ENCODE measurements at places on chromosomes 13 and 19.
A peak's percentile ranks its signal among the peaks of the same experiment; 100 is the strongest.

DNA sequence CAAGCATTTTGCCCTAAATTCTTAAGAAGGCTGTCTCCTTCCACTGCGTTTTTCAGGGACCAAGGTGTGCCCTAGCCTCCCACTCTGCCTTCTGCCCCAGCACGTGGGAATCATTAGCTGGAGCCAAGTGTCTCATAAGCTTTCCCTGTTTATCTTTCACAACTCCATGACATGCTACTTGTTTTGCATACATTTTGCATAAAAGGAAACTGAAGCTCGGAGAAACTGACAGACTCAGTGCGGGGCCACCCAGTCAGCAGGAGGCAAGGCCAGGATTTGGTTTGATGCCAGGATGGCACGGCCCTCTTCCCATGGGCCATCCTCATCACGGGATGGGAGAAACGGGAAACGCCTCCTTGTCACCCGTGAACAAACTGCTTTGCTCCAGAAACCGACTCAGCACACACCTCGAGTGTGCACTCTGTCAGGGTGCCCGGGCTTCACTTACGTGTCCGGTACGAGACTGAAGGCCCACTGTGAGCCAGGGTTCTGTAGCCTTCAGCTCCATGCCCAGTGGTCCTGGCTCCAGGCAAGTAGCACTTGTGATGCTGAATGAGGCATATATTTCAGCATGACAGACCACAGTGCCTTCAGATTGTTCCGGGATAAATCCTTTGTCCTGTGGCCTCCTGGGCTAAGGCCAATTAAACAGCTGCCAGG, 9.6 kb downstream of the CEBPA start:
- DNase-seq, result no peak

DNA sequence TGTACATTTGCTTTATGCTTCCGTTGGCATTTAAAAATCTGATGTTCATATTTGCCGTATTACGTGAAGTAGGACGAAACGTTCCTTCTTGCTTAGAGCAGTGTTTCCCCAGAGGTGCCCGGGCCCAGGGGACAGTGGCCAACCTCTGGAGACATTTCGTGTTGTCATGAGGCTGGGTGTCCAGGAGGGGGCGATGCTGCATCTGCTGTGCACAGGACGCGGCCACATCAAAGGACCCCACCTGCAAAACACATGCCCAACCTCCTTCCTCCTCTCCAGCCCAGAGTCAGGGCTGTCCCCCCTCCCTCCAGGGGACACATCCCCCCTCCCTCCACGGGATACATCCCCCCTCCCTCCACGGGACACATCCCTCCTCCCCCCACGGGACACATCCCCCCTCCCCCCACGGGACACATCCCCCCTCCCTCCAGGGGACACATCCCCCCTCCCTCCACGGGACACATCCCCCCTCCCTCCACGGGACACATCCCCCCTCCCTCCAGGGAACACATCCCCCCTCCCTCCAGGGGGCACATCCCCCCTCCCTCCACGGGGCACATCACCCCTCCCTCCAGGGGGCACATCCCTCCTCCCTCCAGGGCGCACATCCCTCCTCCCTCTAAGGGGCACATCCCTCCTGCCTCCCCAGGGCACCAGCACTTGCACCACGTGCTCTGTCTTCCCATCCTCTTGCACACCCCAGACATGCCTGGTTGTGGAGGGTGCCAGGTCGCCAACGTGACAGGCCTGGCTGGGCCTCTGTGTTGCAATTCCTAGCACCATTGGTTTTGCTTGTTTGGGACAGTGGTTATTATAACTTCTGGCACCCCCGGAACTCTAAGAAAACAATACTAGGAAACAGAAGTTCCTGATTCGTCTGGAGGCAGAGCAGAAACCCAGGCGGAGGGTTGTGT, 46.7 kb downstream of the GAS6 start:
- no peak for DNase-seq

GRCh38 chr13:58472483-58472882, 840.9 kb downstream of the PCDH17 start:
- DNase-seq, result no peak

DNA sequence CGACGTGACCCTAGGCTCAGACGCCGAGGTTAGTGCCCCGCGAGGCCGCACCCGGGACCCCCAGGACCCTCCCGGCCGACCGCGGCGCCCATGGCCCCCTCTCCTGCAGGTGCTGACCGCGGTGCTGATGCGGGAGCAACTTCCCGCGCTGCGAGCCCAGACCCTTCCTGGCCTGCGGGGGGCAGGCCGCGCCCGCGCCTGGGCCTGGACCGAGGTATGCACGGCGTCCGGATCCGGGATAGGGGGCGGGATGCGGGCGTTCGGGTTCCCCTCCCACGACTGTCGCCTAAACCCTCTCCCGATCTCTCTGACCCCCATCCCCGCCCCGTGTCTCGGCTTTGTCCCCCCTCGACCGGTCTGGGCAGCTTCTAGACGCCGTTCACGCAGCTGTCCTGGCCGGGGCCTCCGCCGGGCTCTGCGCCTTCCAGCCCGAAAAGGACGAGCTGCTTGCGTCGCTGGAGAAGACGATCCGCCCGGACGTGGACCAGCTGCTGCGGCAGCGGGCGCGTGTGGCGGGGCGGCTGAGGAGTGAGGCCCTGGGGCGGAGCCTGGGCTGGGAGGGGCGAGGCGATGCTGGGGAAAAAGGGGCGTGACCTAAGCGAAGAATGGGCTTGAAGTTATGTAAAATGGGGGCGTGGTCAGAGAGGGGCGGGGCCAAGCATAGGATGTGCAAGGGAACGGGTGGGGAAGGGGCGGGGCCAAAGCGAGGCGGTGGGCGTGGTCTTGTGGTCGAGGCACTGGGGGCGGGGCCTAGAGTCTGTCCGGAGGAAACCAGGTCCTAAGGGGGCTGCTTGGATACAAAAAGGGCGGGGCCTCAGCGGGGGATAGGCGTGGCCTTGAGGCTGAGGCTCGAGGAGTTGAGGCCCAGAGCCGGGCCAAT, 16.0 kb upstream of the COLGALT1 start:
- DNase-seq, result peak; percentile 82

- no peak for DNase-seq
These were observed 16.0 kb downstream of the KCNC3 start for GRCh38 chr19:50312967-50313811.

- no peak for DNase-seq
These were observed 6.8 kb downstream of the CEACAM1 start for GRCh38 chr19:42521346-42522030.

DNA sequence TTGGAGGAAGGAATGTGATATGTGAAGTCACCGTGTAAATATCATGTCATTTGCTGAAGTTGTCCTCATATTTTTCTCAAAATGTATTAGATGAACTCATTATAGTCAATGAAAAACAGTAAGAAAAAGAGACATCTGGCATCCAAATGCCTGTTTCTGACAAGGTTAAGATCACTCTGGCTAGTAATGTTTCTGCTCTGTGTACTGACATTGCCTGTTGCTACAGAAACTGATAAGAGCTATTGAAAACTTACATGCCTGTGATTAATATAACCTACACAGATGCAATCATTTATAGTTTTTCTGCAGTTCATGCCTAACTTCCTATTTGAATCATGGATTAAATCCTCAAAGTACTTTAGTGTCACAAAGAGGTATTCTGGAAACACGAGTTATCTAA, 249.8 kb downstream of the NBEA start:
- DNase-seq, result peak; percentile 23

DNA sequence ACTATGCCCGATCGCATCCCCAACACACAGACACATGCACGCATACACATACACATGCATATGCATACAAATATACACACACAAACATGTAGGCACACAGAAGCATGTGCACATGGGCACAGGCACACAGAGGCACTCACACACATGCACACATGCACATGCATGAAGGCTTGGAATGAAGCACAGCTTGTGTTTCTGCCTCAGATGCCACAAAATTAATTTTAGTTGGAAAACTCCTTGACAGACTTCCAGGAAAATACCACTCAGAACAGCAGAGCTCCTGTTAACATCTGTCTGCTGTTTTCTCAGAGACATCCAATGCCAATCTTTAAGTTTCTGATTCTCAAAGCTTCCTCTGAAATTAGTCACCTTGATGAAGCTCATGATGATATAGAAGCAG, 532.7 kb downstream of the RFC3 start:
- no peak for DNase-seq

- DNase-seq, result no peak
These were observed 4.3 kb upstream of the LGALS4 start for GRCh38 chr19:38817081-38817480.

DNA sequence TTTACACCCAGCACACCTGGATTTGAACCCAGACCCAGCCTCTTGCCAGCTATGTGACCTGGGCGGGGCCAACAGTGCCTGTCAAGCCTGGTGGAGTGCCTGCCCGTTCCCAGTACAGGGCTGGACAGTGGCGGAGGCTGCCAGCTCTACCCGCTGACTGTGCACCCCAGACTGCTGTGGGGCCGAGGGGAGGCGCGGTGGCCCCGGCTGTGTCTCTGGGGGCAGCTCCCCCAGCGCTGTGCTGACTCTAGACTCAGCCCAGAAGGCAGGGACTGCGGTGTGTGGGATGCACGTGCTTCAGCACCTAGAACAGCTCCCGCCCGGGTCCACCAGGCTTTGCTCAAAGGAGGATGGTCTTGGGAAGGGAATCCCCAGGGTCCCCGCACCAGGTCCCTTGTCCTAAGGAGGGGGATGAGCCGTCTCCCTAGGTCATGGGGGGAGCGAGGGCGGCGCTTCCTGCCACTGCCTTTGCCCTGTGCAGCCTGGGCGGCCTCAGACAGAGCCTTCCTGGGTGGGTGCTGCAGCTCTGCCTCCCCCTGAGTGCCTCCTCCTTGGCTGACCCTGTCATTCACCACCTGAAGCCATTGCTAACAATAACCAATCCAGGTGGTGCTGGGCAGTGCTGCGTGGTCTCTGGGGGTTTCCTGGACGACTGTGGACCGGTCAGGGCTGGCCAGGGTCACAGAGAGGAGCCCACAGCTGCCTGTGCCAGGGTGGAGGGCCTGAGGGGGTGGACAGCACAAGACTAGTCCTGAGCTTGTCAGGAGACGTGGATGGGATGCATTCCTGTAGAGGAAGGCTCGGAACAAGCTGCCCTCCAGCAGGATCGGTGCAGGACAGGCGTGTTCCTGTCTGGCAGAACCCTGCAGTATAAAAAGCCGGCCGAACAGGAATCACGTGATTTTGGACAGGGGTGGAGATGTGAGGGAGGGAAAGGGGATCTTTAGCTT, 18.6 kb downstream of the TMEM255B start:
- no peak for DNase-seq

DNA sequence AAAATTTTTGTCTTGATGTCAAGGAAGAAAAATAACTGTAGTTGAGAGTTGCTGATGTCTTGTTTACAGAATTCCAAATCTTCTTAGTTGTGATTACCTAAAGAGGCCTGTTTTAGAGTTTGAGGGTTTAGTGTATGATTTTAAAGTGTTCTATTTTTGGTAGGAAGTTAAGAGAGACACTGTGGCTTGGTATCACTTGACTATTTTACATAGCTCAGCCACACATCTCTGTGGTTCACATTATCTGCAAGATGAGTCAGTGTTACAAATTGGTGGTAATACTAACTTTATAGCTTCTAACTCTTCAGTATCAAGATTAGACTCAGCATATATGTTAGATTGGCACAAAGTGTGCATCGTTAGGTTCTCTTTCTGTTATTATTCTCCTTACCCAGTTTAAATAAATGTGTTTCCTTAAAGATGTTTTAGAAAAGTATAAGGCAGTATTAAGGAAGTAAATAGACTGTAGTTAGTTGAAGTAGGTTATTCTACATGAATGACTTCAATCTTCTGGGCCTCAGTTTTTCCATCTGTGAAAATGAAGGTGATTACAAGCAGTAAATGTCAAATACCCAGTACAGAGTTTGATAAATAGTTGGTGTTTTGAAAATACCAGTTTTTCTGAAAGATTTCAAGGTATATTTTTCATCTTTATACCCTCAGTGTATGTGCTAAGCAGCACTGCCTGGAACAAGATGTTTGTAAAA, 33.4 kb downstream of the COG6 start:
- DNase-seq, result no peak

DNA sequence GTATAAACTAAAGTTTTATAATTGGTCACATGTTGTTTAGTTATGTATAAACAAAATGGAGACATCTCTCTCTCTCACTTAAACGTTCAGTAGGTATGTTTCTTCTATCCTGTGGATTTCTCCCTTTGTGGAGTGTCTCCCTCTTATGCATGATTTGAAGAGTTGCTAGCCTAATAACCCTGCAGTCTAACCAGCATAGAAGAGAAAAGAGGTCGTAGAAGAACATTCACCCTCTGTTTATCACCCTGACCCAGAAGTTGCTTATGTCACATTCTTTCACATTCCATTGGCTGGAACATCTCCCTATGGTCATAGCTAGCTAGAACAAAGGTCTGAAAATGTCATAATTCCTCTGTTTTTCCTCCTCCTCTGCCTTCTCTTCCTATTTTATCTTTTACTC, 176.8 kb upstream of the PCDH20 start:
- DNase-seq, result no peak

GRCh38 chr13:50527612-50528509, 315.6 kb downstream of the DLEU7 start:
- DNase-seq, result no peak

GRCh38 chr13:88248393-88248792, 577.2 kb downstream of the SLITRK5 start:
- DNase-seq, result no peak

- no peak for DNase-seq
These were observed 8.1 kb downstream of the ZNF708 start for GRCh38 chr19:21321134-21321533.

DNA sequence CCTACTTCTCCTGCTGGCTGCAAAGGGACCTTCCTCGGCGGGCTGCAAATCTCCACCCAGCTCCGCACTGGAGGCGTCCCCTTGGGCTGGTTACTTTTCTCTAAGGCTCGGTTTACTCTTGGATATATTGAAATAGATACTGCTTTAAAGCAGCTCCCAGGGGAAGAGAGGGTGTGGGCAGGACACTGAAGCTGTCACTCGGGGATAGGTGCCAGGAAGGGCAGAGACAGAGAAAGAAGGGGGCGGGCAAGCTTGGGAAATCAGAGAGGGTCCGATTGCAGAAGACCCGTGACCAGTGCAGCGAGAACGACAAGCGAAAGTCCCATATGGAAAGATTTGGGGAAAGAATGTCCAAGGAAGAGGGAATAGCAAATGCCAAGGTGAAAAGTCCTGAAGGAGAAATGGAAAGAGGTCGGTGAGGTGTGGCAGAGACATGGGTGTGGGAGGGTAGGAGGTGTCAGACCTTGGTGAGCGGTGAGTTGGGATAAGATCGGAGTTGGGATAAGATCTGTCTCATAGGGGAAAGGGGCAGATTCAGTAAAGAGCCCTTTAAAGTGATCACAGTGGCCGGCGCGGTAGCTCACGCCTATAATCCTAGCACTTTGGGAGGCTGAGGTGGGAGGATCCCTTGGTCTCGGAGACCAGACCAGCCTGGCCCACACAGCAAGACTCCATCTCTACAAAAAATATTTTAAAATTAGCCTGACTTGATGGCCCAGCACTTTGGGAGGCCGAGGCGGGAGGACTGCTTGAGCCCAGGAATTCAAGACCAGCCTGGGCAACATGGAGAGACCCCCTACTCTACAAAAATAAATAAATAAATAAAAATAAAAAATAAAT, 618 bp downstream of the THSD8 start:
- DNase-seq, result no peak
